ENCODE measurements at places on chromosomes 2 and 18.
A peak's percentile ranks its signal among the peaks of the same experiment; 100 is the strongest.

- no peak for DNase-seq
These were observed 205.9 kb upstream of the STK17B start for GRCh38 chr2:196376984-196377877.

GRCh38 chr18:79260023-79260422 lies 135.7 kb upstream of the NFATC1 start:
- DNase-seq = no peak

GRCh38 chr18:45324495-45325113 lies 290.7 kb upstream of the SLC14A2 start:
- peak; percentile 83 for DNase-seq

GRCh38 chr2:237290261-237290660 lies 123.7 kb downstream of the COL6A3 start:
- no peak for DNase-seq

DNA sequence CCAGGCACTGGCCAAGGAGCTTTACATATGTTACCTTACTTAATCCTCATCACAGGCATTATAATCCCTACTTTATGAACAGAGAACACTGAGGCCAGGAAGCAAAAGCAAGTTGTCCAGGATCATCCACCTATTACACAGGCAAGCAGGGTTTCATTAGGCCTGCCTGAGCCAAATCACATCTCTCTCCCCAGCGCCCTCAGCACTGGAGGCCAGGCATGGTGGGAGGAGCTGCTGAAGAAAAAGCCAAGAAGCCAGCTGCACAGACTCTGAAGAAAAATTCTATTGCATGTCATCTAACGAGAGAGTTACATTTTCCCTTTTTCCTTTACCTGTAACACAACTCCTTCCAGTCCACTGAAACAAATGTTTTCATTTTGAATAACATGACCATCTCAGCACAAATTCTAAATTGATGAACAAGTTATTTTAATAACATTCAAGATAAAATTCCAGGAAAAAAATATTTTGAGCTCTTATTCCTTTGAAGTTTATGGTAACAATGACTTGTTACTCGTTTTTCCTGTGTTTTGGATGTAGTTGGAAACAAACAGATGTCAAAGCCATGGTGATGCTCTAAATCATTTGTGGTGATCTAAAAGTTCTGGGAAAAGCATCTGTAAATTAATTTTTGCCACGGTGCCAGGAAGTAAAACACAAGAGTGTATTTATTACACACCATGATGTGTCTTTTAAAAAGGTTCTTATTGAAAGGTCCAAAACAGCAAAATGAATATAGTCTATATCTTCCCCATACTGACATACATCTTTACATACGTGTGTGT lies 139.0 kb upstream of the ITGB6 start:
- DNase-seq = no peak

GRCh38 chr2:227767830-227768229 lies 22.1 kb downstream of the SCYGR8 start:
- no peak for DNase-seq

- DNase-seq = no peak
These were observed 180.9 kb downstream of the BCL2 start for GRCh38 chr18:63138436-63139340.

DNA sequence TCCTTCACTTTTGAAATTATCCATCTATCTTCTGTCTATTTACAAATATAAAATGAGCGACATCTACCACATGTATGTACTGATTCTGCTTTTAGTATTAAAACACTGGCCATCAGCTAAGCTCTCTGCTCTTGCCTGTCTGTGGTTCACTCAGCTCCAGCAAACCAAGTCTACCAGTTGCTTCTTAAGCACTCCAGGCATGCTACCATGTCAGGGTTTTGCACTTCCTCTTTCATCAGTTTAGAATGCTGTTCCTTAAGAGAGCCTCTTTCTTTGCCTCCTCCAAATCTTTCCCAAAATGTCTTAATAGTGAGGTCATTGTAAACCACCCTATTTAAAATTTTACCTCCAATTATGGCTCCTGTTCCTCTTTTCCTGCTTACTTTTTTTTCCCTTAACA lies 59.5 kb downstream of the SCN3A start:
- no peak for DNase-seq

- DNase-seq = no peak
These were observed 222.8 kb upstream of the PIEZO2 start for GRCh38 chr18:11372163-11372562.

DNA sequence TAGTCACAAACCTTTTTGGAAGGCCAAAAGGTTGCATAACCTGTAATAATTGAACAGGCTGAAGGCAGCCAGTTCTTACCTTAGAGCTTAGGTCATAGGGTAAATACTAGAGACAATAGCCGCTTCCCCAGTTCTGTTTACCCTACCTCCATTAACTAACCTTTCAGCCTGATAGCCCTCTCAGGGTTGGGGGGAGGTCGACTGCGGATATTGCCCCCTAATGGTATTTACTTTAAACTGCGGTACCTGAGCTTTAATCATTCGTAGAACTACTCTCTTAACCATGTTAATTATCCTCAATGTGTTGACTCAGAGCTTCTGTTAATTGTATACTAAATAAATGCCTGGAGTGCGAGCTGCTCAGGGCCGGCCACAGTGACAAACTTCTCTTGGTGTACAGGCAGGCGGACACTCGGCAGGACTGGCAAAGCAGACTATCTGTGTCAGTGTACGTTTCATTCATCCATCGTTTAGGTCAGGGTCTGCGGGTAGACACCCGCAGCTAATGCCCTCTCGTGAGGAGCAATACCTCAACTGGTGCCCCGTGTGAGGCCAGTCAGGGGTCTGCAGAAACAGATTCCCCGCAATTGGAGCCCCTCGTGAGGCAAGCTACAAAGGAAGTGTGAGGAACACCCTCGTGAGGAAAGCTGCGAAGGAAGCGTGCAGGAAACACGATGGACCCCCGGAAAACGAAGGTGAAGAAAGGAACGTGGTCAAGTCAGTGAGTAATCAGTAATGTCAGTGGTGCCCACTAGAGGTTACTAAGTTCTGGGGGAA lies 115.3 kb upstream of the SCN7A start:
- no peak for DNase-seq

GRCh38 chr2:112906276-112906675 lies 4.7 kb upstream of the IL37 start:
- DNase-seq = no peak

GRCh38 chr2:230830428-230830827 lies 34.3 kb upstream of the ITM2C start:
- DNase-seq = no peak

DNA sequence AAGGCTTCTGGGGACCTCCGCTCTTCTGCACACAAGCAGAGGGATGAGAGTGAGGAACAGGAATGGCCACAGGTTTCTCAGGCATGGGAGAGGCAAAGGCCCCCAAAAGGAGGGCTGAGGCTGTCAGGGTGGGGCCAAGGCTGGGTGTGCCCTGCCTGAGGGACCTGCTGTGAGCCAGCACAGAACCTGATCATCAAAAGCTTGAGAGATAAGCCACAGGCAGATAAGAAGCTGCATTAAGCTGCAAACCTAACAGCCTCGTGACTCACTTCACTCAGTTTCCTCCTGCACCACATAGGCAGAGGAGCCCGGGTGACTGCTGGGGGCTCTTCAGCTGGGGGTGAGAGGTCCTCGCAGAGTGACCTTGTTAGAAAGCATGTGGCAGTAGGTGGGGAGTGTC lies 64.5 kb upstream of the LAPTM4A start:
- no peak for DNase-seq

DNA sequence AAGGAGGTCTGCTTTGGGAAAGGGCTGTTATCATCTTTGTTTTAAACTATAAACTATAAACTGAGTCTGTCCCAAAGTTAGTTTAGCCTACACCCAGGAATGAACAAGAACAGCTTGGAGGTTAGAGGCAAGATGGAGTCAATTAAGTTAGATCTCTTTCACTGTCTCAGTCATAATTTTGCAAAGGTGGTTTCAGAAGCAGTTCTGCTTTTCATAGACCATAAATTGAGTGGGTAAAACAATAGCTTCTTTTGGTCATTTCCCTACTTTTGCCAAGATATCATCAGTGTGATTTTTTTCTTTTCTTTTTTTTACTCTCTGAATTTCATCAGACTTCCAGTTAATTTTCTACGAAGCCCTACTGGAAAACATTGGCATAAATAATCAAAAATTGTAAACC lies 117.0 kb downstream of the AP1S3 start:
- DNase-seq = no peak

DNA sequence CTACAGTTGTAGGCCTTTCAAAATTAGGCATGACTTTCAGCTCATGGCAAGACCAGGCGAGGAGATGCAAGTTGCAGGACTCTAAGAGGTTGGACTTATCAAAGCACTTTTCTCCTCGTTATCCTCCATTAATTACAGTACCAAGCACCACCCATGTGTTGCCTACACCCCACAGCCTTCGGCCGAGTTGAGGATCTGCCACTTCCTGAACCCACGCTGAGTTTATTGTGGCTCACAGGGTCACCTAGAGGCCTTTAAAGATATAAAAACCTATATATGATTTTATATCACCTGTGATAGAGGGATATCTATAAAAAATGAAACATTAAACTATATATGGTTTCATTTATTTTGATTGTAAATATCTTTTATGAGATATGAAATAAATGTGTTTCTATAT lies 2.6 kb downstream of the UGT1A10 start:
- DNase-seq = no peak

DNA sequence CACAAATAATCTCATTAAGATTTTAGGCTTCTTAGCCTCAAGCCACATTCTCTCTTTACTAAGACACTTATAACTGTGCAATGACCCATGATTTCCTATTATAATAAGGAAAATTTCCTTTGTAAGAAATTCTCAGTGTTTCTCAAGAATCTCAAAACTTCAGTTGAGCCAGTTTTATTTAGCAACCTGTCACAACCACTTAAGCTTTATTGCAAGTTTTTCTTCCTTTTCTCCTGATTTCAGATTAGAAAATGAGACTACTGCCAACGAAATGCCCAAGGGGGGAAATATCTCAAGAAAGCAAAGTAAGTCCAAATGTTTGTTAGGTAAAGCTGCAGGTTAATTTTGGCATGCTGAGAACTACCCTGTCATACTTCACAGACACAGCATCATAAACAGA lies 178.5 kb downstream of the THADA start:
- no peak for DNase-seq

- no peak for DNase-seq
These were observed 43.8 kb downstream of the ARL6IP6 start for GRCh38 chr2:152762202-152762601.

DNA sequence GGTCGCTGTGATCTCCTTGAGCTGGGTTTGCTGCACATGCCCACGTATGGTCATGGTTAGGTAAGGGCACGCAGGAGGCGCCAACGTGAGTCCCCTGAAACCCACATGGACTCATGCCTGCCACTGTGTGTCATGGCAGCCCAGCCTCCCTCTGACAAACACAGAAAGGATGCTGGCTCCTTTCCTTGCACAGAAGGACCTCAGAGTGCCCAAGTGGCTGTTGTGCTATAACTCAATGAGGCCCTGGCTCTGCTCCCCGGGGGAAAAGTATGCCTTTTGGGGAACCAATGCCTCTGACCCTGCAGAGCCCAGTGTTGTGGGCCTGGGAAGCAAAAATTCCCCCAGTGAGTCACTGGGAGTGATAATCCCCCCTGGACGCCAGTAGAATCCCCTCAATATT lies 233.9 kb downstream of the VAPA start:
- DNase-seq = no peak

DNA sequence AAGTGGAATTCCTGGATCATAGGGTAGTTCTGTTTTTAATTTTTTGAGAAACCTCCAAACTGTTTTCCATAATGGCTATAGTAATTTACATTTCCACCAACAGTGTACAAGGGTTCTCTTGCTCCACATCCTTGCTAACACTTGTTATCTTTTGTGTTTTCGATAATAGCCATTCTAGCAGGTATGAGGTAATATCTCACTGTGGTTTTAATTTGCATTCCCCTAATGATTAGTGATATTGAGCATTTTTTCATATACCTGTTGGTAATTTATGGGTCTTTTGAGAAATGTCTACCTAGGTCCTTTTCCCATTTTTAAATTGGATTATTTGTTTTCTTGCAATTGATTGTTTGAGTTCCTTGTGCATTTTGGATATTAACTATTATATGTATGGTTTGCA lies 39.6 kb downstream of the DIS3L2 start:
- DNase-seq = no peak

DNA sequence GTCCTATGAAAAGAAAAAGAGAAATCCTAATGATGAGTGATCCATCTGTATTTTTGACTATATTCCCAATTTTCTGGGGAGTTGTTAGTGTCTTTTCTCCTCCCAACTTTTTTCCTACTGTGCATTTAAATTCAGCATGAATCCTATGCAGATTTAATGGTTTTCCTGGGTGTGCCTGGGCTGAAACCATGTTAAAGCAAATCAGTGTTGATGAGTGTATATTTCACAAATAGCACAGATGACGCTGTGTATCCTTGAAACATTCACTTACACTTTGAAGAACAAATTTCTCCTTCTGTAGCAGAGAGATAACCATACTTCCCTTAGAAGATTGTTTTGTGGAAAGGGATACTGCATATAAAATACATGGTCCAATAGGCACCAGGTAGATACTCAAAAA lies 114.3 kb downstream of the TRIB2 start:
- DNase-seq = no peak

GRCh38 chr18:21242780-21243401 lies 859 bp downstream of the GREB1L start:
- DNase-seq = peak; percentile 25

DNA sequence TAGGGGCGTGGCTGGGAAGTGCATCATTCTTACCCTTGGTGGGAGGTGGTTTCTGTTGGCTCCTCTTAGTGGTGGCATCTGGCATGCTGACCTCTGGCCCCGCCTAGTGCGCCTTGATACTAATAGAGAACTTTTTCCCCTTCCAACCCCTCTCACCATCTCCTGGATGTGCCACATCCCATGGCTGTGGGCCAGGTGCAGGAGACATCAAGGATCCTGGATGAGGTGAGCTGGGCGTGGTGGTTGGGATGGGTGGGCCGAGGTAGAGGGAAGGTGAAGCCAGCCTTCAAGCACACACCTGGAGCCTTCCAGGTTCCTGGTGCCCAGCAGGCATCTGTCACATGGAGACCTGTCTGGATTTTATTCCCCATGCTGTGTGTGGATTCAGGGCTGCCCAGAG lies 149.2 kb downstream of the DYSF start:
- no peak for DNase-seq

GRCh38 chr18:73717570-73717969 lies 430.1 kb downstream of the FBXO15 start:
- DNase-seq = peak; percentile 2
